ENCODE measurements at places on chromosomes 7 and 10.

DNA sequence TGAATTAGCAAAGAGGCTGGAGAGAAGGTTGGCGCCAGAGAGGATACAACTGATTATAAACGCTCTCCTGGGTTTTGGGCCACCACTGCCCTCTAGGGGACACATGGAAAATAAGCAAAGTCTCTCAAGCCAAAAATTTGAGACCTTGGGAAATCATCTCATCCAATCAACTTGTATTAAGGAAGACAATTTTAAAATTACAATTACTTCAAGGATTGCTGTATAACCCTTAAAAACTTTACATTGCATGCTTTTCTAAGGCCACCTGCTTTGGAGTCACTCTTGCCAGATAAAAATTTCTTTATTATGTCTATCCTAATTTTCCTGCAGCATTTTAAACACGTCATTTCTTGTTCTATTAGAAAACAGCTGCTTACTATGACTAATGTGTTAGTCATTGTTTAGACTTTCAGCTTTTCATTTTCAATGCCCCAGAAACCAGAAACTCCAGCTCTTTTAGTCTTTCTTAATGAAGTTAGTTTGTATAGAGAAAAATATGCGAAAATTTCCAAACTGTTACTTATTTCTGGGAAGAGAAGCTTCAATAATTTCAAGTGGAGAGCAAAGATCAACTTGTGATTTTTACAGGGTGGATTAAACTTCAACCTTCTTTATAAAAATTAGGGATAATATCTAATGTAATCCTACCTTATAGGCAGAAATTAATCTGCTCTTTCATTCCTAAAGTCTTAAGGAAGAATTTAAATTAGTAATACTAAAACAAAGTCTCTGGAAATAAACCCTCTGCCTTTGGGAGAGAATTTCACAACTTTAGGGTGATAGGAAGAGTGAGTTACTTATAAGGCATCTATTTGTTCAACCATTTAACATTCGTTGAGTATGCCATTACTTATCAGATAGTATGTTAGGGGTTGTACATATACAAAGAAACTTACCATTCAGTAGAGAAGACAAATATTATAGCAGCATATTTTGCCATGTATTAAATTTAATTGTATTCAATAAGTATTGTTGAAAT is 20.6 kb upstream of the RHOBTB1 start:
- peak; percentile 13 for DNase-seq

- no peak for DNase-seq
Measured at GRCh38 chr10:110445871-110446270, 51.8 kb upstream of the DUSP5 start.

- no peak for DNase-seq
Measured at GRCh38 chr10:96642973-96643372, 56.2 kb upstream of the TM9SF3 start.

- no peak for DNase-seq
Measured at GRCh38 chr7:85102813-85103350, 84.0 kb downstream of the SEMA3D start.

DNA sequence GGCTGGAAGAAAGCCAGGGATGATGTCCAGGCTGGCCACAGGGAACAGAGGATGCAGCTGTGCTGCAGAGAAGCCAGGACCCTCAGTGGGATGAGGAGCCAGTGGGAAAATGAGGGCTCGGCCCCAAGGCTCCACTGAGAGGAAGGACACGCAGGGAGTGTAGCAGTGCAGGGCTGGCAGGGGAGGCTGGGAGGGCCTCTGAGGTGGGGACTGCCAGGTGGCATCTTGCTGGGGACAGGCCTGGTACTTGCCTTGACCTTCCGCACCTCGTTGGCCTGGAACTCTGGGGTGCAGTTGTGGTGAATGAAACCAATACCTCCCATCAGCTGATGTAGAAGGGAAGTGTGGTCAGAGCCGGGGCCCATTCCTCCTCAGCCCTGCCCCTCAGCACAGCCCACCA is 9.2 kb downstream of the IMPDH1 start:
- DNase-seq, result no peak

- no peak for DNase-seq
Measured at GRCh38 chr10:58637352-58637751, 124.7 kb downstream of the BICC1 start.

- DNase-seq, result no peak
Measured at GRCh38 chr10:35707642-35708425, 65.7 kb upstream of the FZD8 start.

DNA sequence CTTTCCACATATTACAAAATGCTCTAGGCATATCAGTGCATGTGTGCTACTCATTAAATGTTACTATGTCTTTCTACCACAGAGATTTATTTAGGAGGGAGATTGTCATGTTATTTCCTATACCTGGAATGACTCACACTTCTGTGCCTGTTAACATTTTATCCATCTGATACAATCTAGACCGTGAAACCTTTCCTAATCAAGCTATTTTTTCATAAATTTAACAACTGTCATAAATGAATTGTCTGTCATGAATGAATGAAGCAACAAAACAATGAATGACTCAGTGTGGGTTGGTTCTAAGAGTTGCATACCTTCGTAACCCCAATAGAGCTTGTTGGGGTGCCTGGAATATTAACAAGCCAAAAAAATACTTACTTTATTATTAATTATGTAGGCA is 554.3 kb downstream of the GRM8 start:
- DNase-seq, result no peak

GRCh38 chr10:104297697-104298660 is 29.0 kb downstream of the GSTO2 start:
- DNase-seq, result no peak

- no peak for DNase-seq
Measured at GRCh38 chr7:96596120-96596826, 113.4 kb downstream of the SEM1 start.

DNA sequence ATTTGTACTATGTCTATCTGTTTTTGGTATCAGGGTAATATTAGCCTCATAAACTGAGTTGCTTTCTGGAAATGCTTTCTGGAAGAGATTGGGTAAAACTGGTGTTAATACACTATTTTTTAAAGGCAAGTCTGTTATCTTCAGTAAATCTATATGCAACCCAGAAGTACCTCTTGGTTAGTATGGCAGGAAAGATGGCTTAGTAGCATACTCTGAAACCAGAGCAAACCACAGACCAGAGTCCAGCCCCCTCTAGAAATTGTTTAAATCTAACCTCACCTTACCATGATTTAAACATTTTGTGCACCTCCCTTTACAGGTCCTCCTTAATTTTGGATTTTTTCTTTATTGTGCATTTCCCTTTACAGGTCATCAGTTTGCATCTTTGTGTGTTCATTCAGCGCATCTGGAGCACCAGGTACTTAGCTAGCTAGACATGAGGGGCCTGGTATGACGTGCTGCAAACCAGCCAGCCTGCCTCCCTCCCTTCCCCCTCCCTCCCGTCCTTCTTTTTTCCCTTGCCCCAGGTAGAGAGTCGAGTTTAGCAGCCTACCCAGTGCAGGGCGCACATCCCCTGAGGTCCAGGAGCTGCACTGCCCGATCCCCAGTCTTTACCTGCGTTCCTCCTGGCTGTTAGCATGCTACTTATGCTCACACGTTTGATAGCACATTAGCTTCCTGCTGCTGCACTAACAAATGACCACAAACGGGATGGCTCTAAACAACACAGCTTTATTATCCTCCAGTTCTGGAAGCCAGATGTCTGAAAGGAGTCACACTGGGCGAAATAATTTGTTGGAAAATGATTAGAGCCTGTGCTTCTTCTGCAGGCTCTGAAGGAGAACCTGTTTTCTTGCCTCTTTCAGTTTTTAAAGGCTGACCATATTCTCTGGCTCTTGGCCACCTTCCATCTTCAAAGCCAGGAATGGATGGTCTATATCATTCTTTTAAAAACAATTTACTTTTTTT is 299.9 kb upstream of the HABP2 start:
- no peak for DNase-seq

DNA sequence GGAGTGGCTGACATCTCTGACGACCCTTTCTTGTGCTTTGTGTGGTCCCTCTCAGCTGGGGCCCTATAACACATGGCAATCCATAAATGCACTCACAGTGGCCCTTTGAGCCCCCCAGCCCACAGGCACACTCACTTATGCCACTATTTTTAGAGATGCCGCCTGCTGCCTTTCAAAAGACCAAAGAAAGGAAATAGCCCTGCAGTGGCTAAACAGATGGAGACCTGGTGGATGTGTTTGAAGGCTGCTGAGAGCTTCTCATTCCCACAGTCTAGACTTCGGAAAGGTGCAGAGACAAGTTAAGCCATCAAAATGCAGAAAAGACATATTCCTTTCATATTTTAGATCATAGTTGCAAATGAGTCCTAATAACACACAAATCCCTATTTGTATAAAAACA is 42.0 kb upstream of the PDZD8 start:
- no peak for DNase-seq

GRCh38 chr10:17710181-17710580 is 41.8 kb upstream of the TMEM236 start:
- no peak for DNase-seq

- DNase-seq, result no peak
Measured at GRCh38 chr10:103643381-103643780, 149.9 kb downstream of the NEURL1 start.

DNA sequence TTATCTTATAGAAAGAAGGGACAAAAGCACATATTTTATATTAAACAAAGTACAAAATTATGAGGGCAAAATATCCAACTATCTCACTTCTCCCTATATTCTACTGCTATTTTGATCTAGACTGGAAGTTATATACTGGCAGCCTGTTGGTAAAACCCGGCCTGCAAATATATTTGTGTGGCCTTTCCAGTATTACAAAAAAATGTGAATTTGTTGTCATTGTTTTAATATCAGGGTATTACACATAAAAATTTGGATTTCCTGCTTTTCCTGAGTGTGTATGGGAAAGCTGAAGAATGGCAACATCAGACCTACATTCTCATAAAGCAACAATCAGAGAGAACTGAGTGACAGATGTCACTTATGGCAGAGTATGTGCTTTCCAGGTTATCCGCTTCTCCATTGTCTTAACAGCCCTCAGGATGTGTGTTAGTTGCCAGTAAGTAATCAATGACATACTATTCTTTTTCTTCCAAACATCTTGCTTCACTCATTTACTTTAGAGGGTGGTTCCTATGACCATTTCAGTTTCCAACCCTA is 7.3 kb downstream of the SYPL1 start:
- DNase-seq, result no peak

- DNase-seq, result no peak
Measured at GRCh38 chr10:122450353-122450990, 4.0 kb upstream of the ARMS2 start.

DNA sequence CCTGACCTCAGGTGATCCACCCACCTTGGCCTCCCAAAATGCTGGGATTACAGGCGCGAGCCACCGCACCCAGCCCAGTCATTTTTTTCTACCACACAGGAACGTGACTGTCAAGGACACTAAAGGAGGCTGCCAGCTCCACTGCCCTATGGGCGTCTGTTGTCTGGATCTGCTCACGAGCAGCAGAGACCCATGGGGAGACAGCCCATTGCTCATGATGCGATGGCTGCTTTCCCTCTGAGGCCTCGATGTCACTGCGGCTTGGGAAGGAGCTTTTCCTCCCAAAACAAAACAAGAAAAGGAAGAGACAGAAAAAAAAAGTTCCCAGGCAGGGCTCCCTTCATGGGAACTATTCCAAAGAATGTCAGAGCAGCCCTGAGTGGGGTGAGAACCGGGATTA is 70.5 kb downstream of the DENND2A start:
- no peak for DNase-seq

- DNase-seq, result no peak
Measured at GRCh38 chr7:149126662-149127266, 640 bp upstream of the ZNF425 start.

GRCh38 chr7:33807779-33808482 is 97.4 kb upstream of the BMPER start:
- no peak for DNase-seq

GRCh38 chr7:77426052-77426404 is 9.9 kb upstream of the GSAP start:
- DNase-seq, result no peak

- DNase-seq, result no peak
Measured at GRCh38 chr10:89470628-89471027, 56.3 kb downstream of the IFIT5 start.

GRCh38 chr7:27242154-27242553 is 448 bp upstream of the EVX1 start:
- no peak for DNase-seq

GRCh38 chr10:19048891-19049290 is 290 bp downstream of the MALRD1 start:
- no peak for DNase-seq

DNA sequence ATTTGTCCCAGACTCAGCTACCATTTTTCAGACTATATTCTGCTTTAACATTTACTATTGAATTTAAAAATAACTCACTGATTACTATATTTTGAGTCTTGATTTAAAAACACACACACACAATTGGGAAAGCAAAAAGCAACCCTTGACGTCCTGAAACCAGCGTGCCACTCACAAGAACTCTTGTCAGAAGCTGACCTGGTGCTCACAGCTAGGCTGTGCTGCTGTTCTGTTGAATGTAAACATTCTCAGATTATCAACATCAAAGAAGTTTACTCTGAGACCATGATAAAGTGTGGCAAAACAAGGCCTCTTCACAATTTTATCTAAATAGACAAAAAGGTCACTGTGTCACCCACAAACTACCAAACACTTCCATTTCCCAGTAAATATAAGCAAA is 62.6 kb upstream of the CACNA2D1 start:
- no peak for DNase-seq

- DNase-seq, result no peak
Measured at GRCh38 chr10:133230387-133231195, 574 bp downstream of the UTF1 start.

DNA sequence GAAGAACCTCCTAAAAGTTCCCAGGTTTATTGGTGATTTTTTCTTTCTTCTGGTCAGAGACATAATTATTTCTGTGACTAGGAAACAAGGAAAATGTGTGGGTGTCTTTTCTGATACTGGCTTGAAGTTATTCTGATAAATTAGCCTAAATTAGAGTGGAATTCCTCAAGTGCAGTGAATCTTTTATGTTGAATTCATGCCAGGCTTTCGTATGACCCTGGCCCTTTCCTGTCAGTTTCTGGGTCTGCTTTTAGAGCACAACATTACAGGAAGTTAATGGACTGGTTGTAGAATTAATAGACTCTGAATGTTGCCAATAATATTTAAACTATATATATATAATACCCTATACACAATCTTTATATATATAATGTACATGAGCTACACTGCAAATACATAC is 230.6 kb upstream of the KIAA1217 start:
- DNase-seq, result no peak

- no peak for DNase-seq
Measured at GRCh38 chr7:41692251-41692650, 10.6 kb downstream of the INHBA start.

DNA sequence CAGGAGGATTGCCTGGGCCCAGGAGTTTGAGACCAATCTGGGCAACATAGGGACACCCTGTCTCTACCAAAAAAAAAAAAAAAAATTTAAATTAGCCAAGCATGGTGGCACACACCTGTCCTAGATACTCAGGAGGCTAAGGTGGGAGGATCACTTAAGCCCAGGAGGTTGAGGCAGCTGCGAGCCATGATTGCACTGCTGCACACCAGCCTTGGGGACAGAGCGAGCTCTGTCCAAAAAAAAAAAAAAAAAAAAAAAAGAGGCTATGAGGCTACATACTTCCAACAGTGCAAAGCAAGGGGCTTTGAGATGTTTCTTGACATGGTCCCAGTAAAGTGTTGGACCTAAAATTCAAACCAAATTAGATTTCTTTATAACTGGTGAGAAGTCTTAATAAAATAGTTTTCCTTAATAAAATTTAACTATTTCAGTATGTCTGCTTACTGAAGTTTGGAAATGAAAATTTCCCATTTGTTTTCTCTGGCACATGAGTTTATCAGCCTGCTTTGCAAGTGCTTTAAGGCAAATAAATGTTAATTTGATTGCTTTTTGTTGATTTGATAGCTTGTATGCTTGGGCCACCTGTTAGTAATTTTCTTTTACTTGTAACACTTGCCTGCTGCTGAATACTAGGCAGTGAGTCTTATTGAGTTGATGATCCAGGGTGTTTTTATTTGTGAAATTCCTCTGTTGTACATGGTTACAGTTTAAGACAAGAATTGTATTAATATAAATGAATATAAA is 16.1 kb downstream of the CALU start:
- DNase-seq, result no peak
